ENCODE measurements at places on chromosomes 13 and 19. TPM values are rescaled to one million over a fixed set of nuclear protein-coding genes. Genes with fewer than 3 reads are reported as not detected.

Gene PRTN3
- total RNA-seq, result not detected

DNA sequence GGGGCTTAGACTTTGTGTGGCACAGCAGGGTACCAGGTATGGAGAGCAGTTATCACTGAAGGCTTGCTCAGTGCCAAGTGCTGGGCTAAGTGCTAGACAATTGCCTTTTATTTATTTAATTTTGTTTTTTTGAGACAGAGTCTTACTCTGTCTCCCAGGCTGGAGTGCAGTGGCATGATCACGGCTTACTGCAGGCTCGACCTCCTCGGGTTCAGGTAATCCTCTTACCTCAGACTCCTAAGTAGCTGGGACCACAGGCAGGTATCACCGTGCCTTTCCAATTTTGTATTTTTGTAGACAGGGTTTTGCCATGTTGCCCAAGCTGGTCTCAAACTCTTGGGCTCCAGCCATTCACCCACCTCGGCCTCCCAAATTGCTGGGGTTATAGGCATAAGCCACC, 256.9 kb downstream of the ZNF536 start:
- H3K4me1 ChIP-seq, result no peaks in the 10 kb centered on the region
- H3K36me3 ChIP-seq, result no peaks in the 10 kb centered on the region
- DNase-seq, result no peak
- H3K27ac ChIP-seq, result no peak overlapping the region

DNA sequence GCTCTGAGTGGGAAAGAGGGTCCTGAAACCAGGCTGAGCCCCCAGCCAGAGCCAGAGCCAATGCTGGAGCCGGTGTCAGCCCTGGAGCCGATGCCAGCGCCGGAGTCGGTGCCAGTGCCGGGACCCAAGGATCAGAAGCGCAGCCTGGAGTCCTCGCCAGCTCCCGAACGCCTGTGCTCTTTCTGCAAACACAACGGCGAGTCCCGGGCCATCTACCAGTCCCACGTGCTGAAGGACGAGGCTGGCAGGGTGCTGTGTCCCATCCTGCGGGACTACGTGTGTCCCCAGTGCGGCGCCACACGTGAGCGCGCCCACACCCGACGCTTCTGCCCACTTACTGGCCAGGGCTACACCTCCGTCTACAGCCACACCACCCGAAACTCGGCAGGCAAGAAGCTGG, 369 bp downstream of the NANOS3 start:
- no peak for DNase-seq
- no peaks in the 10 kb centered on the region for H3K36me3 ChIP-seq
- H3K27me3 ChIP-seq, result no peaks in the 10 kb centered on the region
- H3K4me1 ChIP-seq, result peaks cover 33% of the 10 kb centered on the region
- no peak overlapping the region for H3K4me3 ChIP-seq
- H3K27ac ChIP-seq, result no peak overlapping the region

Gene FARSA
- 22.7 TPM for total RNA-seq

- no peaks in the 10 kb centered on the region for H3K36me3 ChIP-seq
- no peak overlapping the region for H3K4me3 ChIP-seq
- H3K27ac ChIP-seq, result no peak overlapping the region
- H3K27me3 ChIP-seq, result no peaks in the 10 kb centered on the region
- H3K4me1 ChIP-seq, result peaks cover 7% of the 10 kb centered on the region
- DNase-seq, result no peak
Measured at GRCh38 chr13:79491715-79492114, 10.8 kb downstream of the NDFIP2 start.

GRCh38 chr19:35045667-35046300, 4.3 kb downstream of the HPN start:
- H3K27me3 ChIP-seq, result no peaks in the 10 kb centered on the region
- H3K27ac ChIP-seq, result no peak overlapping the region
- no peaks in the 10 kb centered on the region for H3K36me3 ChIP-seq
- peaks cover 10% of the 10 kb centered on the region for H3K4me1 ChIP-seq
- no peak overlapping the region for H3K4me3 ChIP-seq

DNA sequence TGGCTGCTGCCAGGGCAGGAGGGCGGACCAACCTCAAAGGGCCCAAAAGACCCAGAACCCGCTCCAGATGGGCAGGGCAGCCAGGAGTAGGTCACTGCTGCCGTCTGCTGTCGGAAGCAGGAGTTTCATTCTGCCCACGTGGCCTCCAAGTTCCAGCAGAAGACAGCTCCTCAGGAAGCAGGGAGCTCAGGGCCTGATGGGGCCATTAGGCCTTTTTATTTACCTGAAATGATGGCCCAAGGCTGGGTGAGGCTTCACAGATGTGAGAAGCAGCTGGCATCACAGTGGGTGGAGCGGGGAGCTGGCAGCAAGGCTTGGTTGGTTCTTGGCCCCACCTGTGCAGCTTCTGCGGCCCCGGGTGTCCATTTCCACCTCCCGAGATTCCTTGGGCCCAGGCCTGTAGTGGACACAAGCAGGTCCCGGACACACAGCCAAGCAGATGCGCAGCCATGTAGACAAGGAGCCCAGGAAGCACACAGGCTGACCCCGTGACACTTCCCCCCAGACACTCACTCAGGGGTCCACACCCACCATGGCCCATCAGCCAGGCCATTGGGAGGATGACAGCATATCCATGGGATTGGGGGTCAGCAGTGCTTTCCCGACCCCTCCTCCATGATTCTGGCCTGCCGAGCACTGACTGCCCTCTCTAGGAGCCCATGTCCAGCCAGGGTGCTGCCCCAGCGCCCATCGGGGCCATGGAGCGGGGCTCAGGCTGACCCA, 26.4 kb downstream of the C13orf46 start:
- H3K4me1 ChIP-seq, result peaks cover 9% of the 10 kb centered on the region
- H3K27ac ChIP-seq, result no peak overlapping the region
- DNase-seq, result peak; percentile 72

Gene NLRP9
- not detected for total RNA-seq

DNA sequence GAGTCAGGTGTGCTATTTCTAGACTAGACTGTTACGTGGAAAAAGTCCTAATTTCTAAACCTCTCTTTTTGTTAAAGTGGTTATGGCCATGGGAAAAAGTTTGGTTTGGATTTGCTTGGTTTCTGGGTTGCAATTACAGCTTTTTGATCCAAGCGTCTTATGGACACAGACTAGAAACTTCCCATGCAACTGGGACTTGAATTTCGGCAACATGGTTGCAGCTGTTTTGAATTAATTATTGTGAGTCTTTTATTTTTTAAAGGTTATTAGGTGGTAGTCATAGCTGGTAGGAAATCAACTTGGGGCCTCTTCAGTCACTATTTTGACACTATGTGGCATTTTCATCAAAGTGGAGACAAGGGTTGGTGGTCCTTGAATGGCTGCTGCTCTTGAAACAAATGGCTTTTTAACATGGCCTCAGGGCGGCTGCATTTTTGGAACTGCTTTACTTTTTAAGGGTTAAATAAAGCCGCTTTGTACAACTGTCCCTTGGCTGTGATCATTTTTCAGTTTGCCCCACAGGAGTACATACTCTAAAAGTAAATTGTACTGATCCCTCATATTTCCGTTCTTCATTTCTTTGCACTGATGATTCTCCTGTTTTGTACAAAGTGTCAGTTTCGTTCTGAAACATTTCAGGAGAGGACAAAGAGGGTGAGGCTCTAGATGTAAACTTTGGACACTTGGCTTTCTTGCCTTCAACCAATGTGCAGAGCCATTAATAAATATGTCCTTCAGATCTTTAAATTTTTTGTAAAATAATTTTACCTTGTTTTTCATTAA, 15.9 kb downstream of the HNRNPM start:
- no peak overlapping the region for H3K4me3 ChIP-seq
- DNase-seq, result no peak
- H3K4me1 ChIP-seq, result peaks cover 77% of the 10 kb centered on the region
- no peak overlapping the region for H3K27ac ChIP-seq
- peaks cover 37% of the 10 kb centered on the region for H3K36me3 ChIP-seq
- no peaks in the 10 kb centered on the region for H3K27me3 ChIP-seq

GRCh38 chr19:39328046-39328705, 7.5 kb upstream of the LRFN1 start:
- DNase-seq, result peak; percentile 95
- H3K4me1 ChIP-seq, result no peaks in the 10 kb centered on the region
- no peaks in the 10 kb centered on the region for H3K36me3 ChIP-seq
- H3K27me3 ChIP-seq, result no peaks in the 10 kb centered on the region
- no peak overlapping the region for H3K27ac ChIP-seq
- no peak overlapping the region for H3K4me3 ChIP-seq

Gene TMEM238
- 4.5 TPM for total RNA-seq

DNA sequence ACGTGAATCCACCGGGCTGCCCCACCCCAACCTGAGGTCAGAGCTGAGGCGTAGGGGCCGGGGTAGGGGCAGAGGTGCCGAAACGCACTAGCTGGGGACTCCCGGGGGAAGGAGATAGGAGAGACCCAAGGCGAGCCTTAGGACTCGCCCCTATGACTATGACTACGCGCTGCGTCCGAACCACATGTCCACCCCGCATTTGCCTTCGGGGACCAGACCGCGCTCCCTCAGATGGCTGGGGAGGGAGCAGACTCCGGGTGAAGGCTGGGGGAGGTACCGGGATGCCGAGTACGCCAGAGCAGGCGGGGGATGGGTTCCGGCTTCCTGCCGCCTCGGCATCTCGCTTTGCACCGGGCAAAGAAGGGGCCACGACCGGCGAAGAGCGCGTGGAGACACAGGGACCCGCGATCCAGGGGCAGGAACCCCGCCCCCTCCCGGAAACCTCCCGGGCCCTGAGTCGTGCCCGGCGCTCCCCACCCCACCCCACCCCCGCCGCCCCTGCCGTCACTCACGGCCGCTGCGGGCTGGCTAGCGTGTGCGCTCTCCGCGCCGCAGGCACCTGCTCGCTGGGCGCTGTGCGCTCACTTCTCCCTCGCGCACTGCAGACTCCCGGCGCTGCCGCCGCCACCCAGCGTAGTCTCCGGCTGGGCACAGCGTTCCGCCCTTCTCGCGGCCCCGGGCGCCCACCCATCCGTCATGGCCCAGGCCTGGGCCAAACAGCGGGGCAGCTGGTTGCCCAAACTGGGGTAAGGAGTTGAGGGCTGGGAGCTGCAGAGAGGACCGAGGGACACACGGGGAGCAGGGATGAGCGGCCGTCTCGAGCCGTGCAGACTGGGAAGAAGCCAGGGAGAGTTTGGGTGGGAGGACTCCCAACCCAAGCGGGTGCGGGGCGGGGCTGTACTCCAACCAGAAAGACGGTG, 622 bp upstream of the VSTM2B start:
- H3K27ac ChIP-seq, result no peak overlapping the region
- H3K27me3 ChIP-seq, result no peaks in the 10 kb centered on the region
- H3K4me1 ChIP-seq, result no peaks in the 10 kb centered on the region
- H3K4me3 ChIP-seq, result no peak overlapping the region

DNA sequence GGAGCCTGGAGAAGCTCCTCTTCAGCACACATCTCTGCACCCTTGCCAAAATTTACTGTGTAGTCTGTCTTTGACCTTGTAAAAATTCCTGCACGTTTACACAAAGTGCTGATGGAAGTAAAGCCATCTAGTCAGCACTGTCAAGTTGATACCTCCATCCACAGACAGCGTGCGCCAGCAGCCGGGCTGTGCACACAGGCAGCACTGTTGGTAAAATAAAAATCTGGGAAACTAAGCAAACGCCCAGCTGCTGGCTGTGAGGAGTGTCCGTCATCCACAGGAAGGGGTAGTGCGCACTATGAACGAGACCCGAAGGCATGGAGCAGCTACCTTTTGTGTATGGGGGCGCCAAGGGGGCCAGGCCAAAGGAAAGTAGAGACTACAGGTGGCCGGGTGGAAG, 17.4 kb upstream of the SIGLEC11 start:
- H3K4me3 ChIP-seq, result no peak overlapping the region
- H3K27ac ChIP-seq, result no peak overlapping the region
- no peaks in the 10 kb centered on the region for H3K27me3 ChIP-seq
- no peaks in the 10 kb centered on the region for H3K4me1 ChIP-seq
- H3K36me3 ChIP-seq, result no peaks in the 10 kb centered on the region

Gene ZNF415
- 5.9 TPM for total RNA-seq

Gene CASP14
- total RNA-seq, result not detected

- no peaks in the 10 kb centered on the region for H3K36me3 ChIP-seq
- H3K4me1 ChIP-seq, result peaks cover 52% of the 10 kb centered on the region
Measured at GRCh38 chr13:114057166-114058050, 75.0 kb downstream of the RASA3 start.

- DNase-seq, result no peak
- H3K27me3 ChIP-seq, result no peaks in the 10 kb centered on the region
- no peak overlapping the region for H3K4me3 ChIP-seq
- H3K4me1 ChIP-seq, result peaks cover 12% of the 10 kb centered on the region
Measured at GRCh38 chr13:98890925-98891324, 86.9 kb downstream of the DOCK9 start.

Gene TPRX2
- not detected for total RNA-seq

- H3K4me3 ChIP-seq, result no peak overlapping the region
- no peak overlapping the region for H3K27ac ChIP-seq
- H3K36me3 ChIP-seq, result no peaks in the 10 kb centered on the region
- no peaks in the 10 kb centered on the region for H3K4me1 ChIP-seq
Measured at GRCh38 chr19:28558783-28559182, 654.2 kb downstream of the UQCRFS1 start.

Data from tibial nerve (tissue), 4 donors.